ENCODE measurements at places on chromosomes 1 and 21.

- peaks cover 4% of the 10 kb centered on the region for H3K4me1 ChIP-seq
- no peak overlapping the region for H3K4me3 ChIP-seq
- no peak for DNase-seq
- no peaks in the 10 kb centered on the region for H3K36me3 ChIP-seq
- H3K27ac ChIP-seq, result no peak overlapping the region
- no peaks in the 10 kb centered on the region for H3K27me3 ChIP-seq
Observed at GRCh38 chr1:116945421-116945820, 35.7 kb downstream of the PTGFRN start.

DNA sequence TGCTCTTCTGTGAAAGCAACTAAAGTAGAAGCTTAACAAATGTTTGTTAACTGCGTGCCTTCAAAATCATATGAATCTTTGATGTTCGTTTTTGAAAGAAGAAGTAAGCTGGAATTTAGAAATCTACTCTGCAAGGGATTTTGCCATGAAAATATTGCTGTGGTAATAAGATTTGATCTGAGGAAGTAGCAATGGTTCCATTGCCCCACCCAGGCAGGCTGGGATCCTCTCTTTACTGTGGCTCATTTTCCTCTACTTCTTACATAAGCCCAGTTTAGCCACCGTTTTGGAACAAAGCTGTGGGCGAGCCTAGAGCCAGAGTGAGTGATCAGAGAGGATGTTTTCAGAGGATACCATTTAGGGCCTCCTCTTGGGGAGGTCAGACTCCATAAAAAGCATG lies 20.3 kb upstream of the PTGFRN start:
- no peak overlapping the region for H3K27ac ChIP-seq
- no peaks in the 10 kb centered on the region for H3K27me3 ChIP-seq
- H3K4me1 ChIP-seq, result no peaks in the 10 kb centered on the region
- no peak for DNase-seq
- H3K36me3 ChIP-seq, result no peaks in the 10 kb centered on the region

DNA sequence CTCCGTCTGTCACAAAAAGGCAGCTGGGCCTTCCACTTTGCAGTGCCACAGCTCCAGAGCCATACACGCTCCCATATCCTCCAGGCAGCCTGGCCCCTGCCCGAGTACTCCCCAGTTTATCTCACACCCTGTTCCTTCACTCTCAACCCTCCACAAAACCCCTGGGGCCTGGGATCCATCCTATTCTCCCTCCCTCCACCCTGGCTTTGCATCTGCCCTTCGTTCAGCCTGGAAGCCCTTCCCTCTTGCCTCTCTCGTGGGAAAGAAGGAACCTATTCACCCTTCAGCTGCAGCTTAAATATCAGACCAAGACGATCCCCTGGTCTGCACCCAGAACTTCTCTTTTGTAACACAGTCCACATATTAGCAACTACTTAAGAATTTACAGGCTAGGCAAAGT lies 56.7 kb downstream of the CAMK2N1 start:
- H3K27me3 ChIP-seq, result peaks cover 11% of the 10 kb centered on the region
- H3K36me3 ChIP-seq, result no peaks in the 10 kb centered on the region
- no peaks in the 10 kb centered on the region for H3K4me1 ChIP-seq
- DNase-seq, result no peak
- no peak overlapping the region for H3K4me3 ChIP-seq

DNA sequence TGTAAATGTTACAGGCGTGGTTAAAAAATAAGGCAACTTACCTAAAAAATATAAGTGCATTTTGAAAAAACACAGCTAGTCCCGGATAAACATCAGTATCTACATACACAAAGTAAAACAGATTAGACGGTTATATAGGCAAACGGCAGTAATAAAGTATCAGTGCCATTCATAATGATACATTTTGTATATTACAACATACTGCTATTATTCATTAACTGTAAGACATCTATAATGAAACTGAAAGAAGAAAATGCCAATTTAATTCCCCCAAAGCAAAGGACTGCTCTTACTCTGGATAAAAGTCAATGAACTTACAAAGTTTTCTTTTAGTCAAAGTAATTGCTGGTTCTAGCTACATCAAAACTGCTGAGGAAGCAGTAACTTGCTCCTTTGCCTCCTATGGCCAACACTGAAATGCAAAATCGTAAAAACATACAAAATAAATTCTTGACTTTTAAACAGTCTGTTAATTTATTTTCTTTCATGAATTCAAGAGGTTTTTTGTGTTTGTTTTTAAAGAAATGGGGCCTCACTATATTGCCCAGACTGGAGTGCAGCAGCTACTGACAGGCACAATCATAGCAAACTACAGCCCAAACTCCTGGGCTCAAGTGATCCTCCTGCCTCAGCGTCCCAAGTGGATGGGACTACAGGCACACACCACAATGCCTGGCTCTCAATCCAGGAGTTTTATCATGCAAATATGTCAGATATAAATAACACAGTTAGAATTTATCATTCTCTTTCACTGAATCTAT lies 23.9 kb downstream of the TMEM50B start:
- H3K36me3 ChIP-seq, result peaks cover 25% of the 10 kb centered on the region
- no peaks in the 10 kb centered on the region for H3K4me1 ChIP-seq
- no peak overlapping the region for H3K4me3 ChIP-seq
- no peak for DNase-seq
- H3K27me3 ChIP-seq, result no peaks in the 10 kb centered on the region

- H3K27ac ChIP-seq, result no peak overlapping the region
- no peaks in the 10 kb centered on the region for H3K36me3 ChIP-seq
- no peaks in the 10 kb centered on the region for H3K27me3 ChIP-seq
- no peak overlapping the region for H3K4me3 ChIP-seq
Observed at GRCh38 chr1:87174724-87175245, 153.9 kb upstream of the LMO4 start.

DNA sequence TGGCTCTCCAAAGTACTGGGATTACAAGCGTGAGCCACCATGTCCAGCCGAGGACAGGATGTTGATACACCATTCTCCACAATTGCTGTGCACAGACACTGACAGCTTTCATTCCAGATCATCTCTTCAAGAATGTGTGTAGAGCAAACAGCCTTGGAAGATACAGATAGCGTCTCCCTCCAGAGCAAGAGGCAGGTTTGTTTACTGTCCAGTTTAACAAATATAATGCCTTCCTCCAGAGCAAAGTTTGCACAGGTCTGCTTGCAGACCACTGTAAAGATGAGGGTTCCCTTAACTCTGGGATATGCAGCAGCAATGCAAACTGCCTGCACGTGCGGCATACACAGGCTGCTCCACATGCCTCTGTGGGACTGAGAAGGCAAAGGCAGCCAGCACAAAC lies 4.6 kb downstream of the TMPRSS3 start:
- no peak overlapping the region for H3K4me3 ChIP-seq
- H3K36me3 ChIP-seq, result no peaks in the 10 kb centered on the region
- H3K4me1 ChIP-seq, result peaks cover 11% of the 10 kb centered on the region
- H3K27me3 ChIP-seq, result no peaks in the 10 kb centered on the region

- no peak overlapping the region for H3K4me3 ChIP-seq
- no peaks in the 10 kb centered on the region for H3K4me1 ChIP-seq
- no peak overlapping the region for H3K27ac ChIP-seq
- no peaks in the 10 kb centered on the region for H3K27me3 ChIP-seq
- no peak for DNase-seq
Observed at GRCh38 chr1:92923664-92924063, 37.6 kb downstream of the DIPK1A start.

- H3K27me3 ChIP-seq, result peaks cover 5% of the 10 kb centered on the region
- no peak overlapping the region for H3K27ac ChIP-seq
- no peak overlapping the region for H3K4me3 ChIP-seq
Observed at GRCh38 chr1:29644812-29645211, 408.5 kb downstream of the PTPRU start.

DNA sequence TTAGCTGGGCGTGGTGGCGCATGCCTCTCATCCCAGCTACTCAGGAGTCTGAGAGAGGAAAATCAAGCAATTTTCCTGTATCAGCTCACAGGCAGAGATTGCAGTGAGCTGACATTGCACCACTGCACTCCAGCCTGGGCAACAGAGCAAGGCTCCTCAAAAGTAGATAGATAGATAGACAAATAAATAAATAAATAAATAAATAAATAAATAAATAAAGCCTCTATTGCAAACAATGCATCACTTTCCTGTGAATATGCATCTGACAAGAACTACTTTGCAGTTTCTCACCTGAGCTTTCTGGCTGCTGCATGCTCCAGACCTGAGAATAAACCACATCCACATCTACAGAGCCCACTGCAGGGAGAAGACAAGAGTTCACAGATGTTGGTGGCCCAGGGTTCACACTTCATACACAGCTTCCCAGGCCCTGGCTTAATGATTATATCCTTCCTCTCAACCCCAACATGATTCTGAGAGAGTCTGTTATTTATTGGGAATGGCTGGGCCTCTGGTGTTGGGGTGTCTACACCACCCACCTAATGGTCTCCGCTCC lies 28.6 kb downstream of the FCRL2 start:
- no peak for DNase-seq
- H3K27me3 ChIP-seq, result no peaks in the 10 kb centered on the region
- H3K27ac ChIP-seq, result no peak overlapping the region
- H3K4me1 ChIP-seq, result no peaks in the 10 kb centered on the region

- no peaks in the 10 kb centered on the region for H3K27me3 ChIP-seq
- H3K36me3 ChIP-seq, result no peaks in the 10 kb centered on the region
- H3K4me3 ChIP-seq, result no peak overlapping the region
- no peak for DNase-seq
- no peaks in the 10 kb centered on the region for H3K4me1 ChIP-seq
- no peak overlapping the region for H3K27ac ChIP-seq
Observed at GRCh38 chr1:68205794-68206358, 26.4 kb downstream of the WLS start.

GRCh38 chr21:34844013-34844923 lies 175.5 kb downstream of the CLIC6 start:
- H3K36me3 ChIP-seq, result peaks cover 40% of the 10 kb centered on the region
- H3K27me3 ChIP-seq, result no peaks in the 10 kb centered on the region
- peaks cover 10% of the 10 kb centered on the region for H3K4me1 ChIP-seq
- H3K27ac ChIP-seq, result no peak overlapping the region
- DNase-seq, result no peak
- H3K4me3 ChIP-seq, result no peak overlapping the region

GRCh38 chr1:181538836-181539235 lies 55.5 kb downstream of the CACNA1E start:
- no peak overlapping the region for H3K4me3 ChIP-seq
- H3K27ac ChIP-seq, result no peak overlapping the region
- H3K4me1 ChIP-seq, result no peaks in the 10 kb centered on the region
- no peak for DNase-seq

- DNase-seq, result no peak
- no peak overlapping the region for H3K4me3 ChIP-seq
- no peak overlapping the region for H3K27ac ChIP-seq
- H3K36me3 ChIP-seq, result no peaks in the 10 kb centered on the region
Observed at GRCh38 chr21:38388647-38389353, 109.5 kb downstream of the ERG start.

DNA sequence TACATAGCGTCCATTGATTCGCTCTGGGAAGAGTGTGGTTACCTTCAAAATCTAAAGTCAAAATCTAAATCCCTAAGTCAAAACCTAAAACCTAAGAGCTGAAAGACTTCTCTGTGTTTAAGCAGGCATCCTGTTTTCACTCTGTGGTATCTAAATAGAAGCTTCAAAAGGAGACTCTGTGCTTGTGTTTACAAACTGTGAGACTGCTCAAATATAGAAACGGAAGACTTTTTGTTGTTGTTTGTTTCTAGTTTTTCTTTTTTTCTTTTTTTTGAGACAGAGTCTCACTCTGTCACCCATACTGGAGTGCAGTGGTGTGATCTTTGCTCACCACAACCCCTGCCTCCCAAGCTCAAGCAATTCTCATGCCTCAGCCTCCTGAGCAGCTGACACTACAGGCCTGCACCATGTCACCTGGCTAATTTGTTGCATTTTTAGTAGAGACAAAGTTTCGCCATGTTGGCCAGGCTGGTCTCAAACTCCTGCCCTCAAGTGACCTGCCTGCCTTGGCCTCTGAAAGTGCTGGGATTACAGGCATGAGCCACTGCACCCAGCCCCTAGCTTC lies 425.9 kb downstream of the SMYD3 start:
- DNase-seq, result no peak
- no peaks in the 10 kb centered on the region for H3K4me1 ChIP-seq
- H3K27ac ChIP-seq, result no peak overlapping the region

DNA sequence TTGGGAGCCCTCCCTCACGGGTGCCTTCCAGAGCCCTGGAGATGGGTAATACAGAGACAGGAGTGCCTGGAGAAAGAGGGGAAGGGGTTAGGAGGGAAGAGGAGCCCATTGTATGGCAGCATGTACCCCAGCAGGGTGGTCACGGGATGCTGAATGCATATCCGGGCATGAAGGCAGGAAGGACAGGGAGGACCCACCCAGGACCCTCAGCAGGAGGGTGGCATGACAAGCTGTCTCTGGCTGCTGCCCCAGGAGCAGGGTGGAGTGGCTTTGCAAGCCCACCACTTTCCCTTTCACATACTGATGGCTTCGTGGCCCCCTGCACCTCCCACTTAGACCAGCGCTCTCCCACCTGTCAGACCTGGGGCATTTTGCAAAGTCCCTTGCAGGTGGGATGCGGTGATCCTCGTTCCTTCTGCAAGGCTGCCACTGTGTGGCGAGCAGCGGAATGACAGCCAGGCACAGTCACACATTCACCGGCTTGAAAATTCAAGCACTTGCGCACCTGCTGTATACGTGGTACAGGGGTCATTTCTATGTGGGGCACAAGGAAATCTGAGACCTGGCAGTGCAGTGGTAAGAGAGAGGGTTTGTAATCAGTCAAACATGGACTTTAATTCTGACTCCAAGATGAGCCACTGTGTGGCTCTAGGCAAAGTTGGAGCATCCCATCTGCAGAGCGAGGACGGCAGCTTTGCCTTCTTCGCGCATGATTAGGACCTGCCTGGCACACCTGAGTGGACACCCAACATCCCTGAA lies 53.2 kb upstream of the TMEM51 start:
- no peak overlapping the region for H3K27ac ChIP-seq
- peak; percentile 6 for DNase-seq
- H3K4me3 ChIP-seq, result no peak overlapping the region
- no peaks in the 10 kb centered on the region for H3K36me3 ChIP-seq
- H3K27me3 ChIP-seq, result peaks cover 9% of the 10 kb centered on the region
- no peaks in the 10 kb centered on the region for H3K4me1 ChIP-seq

DNA sequence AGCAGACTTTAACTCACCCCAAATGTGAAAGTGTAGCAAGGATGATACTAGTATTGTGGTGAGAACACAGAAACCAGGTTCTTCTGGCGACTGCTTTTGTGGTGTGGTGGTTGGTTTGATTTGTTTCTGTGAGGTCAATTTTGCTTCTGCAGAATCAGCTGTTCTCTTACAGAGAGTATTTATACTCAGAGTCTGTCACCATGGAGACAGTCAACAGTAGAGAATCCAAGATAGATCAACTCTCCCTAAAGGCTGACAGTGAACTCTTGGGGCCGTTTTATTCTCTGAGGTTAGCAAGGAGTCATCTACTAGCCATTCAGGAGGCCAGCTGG lies at the start of gene CFAP107:
Gene CFAP107, plus strand, starts transcription at position 209 of the 332 bp plus-strand sequence. CDS start 231 bp downstream, outside the sequence.
- no peaks in the 10 kb centered on the region for H3K27me3 ChIP-seq
- no peaks in the 10 kb centered on the region for H3K4me1 ChIP-seq
- H3K27ac ChIP-seq, result no peak within 1 kb of the TSS
- H3K4me3 ChIP-seq, result no peak within 1 kb of the TSS

- H3K36me3 ChIP-seq, result peaks cover 21% of the 10 kb centered on the region
- H3K4me1 ChIP-seq, result peaks cover 12% of the 10 kb centered on the region
- no peaks in the 10 kb centered on the region for H3K27me3 ChIP-seq
- peak overlapping the region; percentile 23 for H3K27ac ChIP-seq
- H3K4me3 ChIP-seq, result peak overlapping the region; percentile 3
Observed at GRCh38 chr1:25971066-25971810, 26.6 kb downstream of the PAFAH2 start.
